ENCODE measurements at places on chromosomes 4 and X.

DNA sequence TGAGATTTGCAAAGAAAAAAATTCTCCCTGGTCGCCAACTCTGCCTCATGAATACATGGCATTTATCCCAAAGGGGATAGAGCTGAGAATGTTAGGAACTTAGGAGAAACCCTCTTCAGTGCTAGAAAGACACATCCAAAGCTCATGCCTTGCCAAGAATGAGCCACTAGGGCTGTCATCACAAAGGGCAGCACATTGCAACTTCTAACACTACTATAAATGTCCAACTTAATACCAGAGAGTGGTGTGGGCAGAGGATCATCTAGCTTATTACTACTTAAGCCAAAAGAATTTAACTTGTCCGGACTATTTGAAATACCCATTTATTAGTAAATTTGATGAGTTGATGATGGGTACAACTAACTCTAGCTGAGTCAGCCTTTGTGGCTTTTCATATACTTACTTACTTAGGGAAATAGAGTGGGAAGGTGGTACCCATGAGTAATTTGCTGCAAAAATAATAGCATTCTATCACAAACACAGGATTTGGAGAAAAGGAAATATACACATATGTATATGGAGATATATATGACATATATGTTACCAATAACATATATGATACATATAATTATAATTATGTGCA is 66.3 kb upstream of the GAB1 start:
- DNase-seq: no peak

DNA sequence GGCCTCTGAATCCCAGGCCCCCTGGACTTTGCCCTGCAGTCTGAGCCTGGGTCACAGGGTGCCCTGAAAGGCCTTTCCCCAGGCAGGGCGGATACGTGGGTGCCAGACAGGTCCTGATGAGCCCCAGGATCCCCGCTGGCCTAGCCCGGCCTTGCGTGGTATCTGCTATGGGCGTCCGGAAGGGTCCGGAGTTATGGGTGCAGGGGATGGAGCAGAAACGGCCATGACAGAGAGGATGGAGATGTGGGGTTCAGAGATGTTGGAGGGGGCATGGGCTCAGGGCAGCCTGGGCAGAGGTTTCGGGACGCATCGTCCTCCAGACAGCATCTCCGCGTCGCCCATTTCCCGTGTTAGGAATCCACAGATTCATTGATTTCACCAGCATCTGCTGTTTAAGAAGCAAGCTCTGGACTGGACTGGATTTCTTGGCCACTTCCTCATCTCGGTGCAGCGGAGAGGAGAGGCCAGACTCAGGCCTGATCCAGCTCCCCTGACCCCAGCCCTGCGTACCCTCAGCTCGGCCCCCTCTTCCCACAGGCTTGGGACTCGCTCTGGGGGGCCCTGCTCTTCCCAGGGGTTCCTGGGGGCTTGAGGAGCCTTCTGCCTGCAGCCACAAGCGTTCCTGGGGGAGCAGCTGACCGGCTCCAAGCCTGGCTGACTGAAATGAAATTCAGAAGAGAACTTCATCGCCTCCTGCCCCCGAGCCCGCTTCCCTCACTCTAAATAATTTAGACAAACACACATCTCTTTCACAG is 86.9 kb upstream of the ADRA2C start:
- DNase-seq: no peak

DNA sequence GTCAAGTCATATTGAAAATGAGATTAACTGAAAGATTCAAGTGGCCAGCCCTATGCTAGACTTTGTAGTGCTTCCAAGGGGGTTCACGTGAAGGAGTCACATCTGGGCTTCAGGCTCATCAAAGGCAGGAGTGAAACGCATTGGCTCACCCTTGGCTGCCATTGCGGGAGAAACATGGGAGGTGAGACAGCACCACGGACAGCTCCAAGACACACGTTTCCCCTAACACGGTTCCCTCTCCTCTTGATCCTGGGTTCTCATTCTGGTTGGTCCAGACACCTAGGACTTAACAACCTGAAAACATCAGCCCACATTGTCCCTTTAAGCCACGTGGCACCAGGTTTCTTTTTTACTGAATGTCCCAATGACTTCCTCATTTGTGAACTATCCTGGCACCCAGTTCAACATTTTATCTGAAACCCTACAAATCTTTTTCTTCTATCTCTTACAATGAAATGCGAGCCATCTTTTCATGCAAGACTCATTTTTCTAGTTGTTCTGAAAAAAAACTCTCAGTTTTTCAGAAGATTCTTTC is 279.0 kb upstream of the VCX3A start:
- DNase-seq: no peak

DNA sequence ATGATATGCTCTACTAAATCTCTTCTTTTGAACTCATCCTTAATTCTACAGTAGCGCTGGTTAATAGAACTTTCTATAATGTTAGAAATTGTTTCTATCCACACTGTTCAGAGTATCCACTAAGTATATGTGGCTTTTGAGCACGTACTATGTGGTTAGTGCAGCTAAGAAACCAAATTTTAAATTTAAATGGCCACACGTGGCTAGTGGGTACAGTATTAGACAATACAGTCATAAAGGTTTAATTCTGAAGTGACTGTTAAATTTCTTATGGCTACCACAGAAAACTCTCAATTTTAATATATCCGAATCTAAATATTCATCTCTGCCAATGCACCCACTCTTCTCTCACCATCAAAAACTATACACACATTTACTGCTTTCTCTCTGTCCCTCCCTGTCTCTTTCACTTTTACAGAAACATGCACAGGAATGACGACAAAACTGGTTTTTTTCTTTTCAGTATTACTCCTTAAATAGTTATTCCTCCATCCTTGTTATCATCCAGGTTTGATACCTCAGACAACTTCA is 583.9 kb downstream of the KCTD8 start:
- no peak for DNase-seq

DNA sequence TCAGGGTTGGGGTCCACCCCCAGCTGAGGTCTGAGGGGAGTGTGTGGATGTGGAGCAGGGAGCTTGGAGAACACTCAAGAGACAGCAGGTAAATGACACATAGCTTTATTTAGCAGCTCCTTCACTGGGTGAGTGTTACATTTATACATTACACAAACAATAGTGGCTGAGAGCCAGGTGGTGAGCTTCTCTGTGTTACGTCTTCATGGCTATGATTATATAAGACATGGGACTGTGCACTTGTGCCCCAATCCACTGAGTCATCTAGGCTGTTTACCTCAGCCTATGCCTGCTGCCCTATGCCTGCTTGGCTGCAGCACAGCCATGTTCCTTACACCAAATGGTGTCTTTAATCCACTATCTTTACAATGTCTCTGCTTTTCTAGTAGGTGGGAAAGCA is 459.6 kb downstream of the AFF2 start:
- DNase-seq: no peak

- DNase-seq: peak; percentile 46
Observed at GRCh38 chr4:93791570-93792195, 36.9 kb upstream of the ATOH1 start.

- no peak for DNase-seq
Observed at GRCh38 chrX:124737771-124738170, 391.4 kb downstream of the SH2D1A start.

- no peak for DNase-seq
Observed at GRCh38 chr4:123573866-123574508, 177.4 kb downstream of the SPRY1 start.

- DNase-seq: no peak
Observed at GRCh38 chr4:6676722-6677558, 16.7 kb upstream of the S100P start.

DNA sequence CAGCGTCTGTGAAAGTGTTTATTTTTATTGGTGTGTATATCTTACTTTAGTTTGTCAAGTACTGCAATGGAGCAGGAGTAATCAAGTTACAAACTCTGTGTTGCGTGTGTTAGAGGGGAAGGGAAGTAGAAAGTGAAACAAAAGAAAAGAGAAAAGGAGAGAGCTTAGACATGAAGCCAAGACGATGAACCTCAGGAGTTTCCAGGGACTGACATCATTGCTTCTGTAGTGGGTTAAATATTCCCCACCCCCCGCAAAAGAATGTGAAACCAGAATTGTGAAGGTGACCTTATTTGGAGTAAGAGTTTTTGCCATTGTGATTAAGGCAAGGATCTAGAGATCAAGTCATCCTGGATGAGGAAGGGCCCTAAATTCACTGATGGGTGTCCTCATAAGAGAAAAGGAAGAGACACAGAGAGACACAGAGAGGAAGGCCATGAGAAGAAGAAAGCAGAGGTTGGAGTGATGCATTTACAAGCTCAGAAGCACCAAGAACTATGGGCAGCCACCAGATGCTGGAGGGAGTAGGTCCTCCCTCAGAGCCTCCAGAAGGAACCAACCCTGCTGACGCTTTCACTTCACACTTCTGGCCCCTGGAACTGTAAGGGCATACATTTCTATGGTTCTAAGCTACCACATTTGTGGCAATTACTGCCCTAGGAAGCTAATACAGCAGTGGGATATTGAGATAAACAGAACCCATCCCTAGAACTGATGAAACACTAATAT is 173.6 kb upstream of the SFRP2 start:
- no peak for DNase-seq

- DNase-seq: no peak
Observed at GRCh38 chr4:73086095-73086868, 16.8 kb upstream of the COX18 start.

- DNase-seq: no peak
Observed at GRCh38 chr4:155687380-155687982, 20.8 kb downstream of the GUCY1A1 start.

- DNase-seq: no peak
Observed at GRCh38 chr4:148071009-148071408, 339.1 kb downstream of the ARHGAP10 start.

- DNase-seq: no peak
Observed at GRCh38 chr4:7980036-7980435, 40.4 kb upstream of the AFAP1 start.

DNA sequence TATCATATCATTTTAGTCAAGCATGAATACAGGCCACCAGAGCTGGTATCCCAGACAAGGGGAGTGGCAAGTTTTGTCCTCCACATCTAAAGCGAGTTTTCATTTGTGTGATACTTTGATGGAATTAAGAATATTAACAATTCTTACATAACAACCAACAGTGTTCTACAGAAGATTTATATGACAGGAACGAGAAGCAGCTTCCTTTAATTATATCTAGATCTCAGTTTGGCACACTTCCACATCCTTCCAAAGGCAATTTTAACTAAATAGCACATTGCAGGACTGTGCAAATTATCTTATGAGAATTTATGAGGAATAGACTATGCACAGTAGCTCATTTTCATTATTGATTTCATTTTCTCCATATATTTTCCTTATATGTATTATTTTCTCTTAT is 121.2 kb upstream of the GUCY1A1 start:
- no peak for DNase-seq

DNA sequence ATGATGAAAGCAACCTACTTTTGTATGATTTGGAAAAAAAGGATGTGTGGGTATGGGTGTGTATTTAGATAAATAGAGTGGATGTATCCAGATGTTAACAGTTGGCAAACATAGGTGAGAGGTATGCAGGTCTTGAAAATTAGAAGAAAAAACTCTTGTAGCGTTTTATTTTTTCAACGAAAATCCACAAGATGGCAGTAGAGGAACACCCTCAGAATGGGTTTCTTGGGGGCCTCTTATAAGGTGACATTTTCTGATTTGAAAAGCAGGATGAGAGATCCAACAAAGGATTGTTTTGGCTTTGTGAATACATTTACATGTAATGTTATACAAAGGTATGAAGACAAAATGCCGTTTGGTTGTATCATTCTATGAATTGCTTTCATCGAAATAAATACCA is 68.3 kb downstream of the FMR1NB start:
- DNase-seq: peak; percentile 1

DNA sequence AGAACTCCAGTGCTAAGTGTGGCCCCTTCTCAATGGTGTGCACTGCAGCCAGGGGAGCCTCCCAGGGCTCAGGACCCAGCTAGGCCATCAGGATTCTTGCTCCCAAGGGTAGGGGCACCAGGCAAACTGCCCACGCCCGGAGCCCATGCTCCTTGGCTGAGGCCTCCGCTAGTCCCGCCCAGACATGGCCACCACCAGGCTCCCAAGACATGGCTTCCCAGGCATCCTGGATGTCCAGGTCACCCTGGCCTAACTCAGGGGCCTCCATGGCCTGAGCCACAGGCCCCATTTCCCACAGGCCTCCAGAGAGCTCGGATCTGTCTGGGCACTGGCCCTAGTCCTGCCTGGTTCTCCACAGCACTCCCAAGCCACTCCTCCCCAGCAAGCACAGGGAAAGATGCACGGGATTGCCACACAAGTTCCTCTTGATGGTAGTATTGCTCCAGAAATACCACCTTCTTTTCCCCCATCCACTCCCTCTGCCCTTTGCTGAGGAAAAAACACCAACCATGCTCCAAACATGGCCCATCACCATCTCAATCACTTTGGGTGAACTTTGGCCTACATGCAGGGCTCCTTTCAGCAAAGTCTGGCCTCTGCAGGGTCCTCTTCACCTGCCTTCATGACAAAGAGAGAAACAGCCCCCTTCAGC is 274.7 kb upstream of the AGTR2 start:
- DNase-seq: no peak

- no peak for DNase-seq
Observed at GRCh38 chrX:132407691-132408090, 81.1 kb downstream of the MBNL3 start.

- DNase-seq: no peak
Observed at GRCh38 chr4:3387943-3388361, 53.8 kb upstream of the HGFAC start.

DNA sequence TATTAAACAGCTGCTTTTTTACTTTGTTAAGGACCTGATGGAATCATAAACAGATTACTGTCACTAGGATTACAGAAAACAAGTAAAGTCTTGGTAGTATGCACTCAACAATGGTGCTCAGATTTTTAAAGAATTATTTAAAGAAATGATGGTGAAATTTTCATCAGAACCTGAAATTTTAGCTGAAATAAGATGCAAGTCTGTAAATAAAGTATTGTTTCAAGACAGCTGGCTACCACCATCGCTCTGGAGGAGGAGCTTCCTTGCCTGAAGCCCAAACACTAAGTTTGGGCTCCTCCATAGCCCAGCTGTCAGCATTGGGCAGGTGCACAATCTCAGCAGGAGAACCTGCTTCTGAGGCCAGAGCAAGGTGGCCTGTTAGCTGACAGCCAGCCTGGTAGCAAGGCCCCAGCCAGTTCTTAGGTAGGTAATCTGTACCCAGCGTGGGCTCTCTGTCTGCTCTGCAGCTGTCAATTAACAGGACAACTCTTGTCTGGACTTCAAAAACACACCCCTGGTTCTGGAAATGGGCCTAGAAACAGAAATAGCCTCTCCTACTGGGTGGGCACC is 4.6 kb downstream of the GAB1 start:
- DNase-seq: no peak

GRCh38 chr4:126959056-126959745 is 673.6 kb upstream of the INTU start:
- DNase-seq: no peak

Measured in Calu3 (cell line).